ENCODE measurements at places on chromosomes 5 and 9. TPM values are rescaled to one million over a fixed set of nuclear protein-coding genes. Genes with fewer than 3 reads are reported as not detected.

The CARD6 gene
- total RNA-seq: 40.3 TPM

The LVRN gene
- total RNA-seq: 67.8 TPM

The FAT2 gene
- total RNA-seq: under 0.01 TPM

The MYORG gene
- 3.7 TPM for total RNA-seq

The SPOCK1 gene
- total RNA-seq: 55.2 TPM

The TMEM252 gene
- total RNA-seq: not detected

The CNTLN gene
- 12.6 TPM for total RNA-seq

The LCN2 gene
- total RNA-seq: 1.6 TPM

The EIF4E1B gene
- total RNA-seq: not detected

The TDRD7 gene
- 16.5 TPM for total RNA-seq

The FSTL4 gene
- total RNA-seq: not detected

The CHSY3 gene
- total RNA-seq: 5.9 TPM
